Mammary epithelial cell (primary cell): ENCODE measurements at places on chromosomes 2 and 18. TPM values are rescaled to one million over a fixed set of nuclear protein-coding genes. Genes with fewer than 3 reads are reported as not detected.

PSMA8 gene
- not detected for total RNA-seq

CFC1 gene
- total RNA-seq = not detected

IL36A gene
- total RNA-seq = not detected

IL36G gene
- total RNA-seq = not detected

KRTCAP3 gene
- total RNA-seq = 3.0 and 6.5 TPM in 2 replicates

IL1RL2 gene
- 0.82 and 1.2 TPM in 2 replicates for total RNA-seq

RFTN2 gene
- under 0.01 TPM for total RNA-seq

STARD7 gene
- 241 TPM for total RNA-seq

HOXD3 gene
- total RNA-seq = not detected in 2 replicates

C1QL2 gene
- total RNA-seq = not detected in 2 replicates

GRCh38 chr18:49677762-49678413, 116.0 kb downstream of the LIPG start:
- no peak for DNase-seq

- no peak for DNase-seq
Measured at GRCh38 chr18:39842366-39842914, 2112.6 kb upstream of the PIK3C3 start.

GRCh38 chr18:28831908-28832307, 655.0 kb upstream of the CDH2 start:
- no peak for DNase-seq

- DNase-seq = no peak
Measured at GRCh38 chr2:13000664-13001363, 284.1 kb downstream of the TRIB2 start.

- no peak for DNase-seq
Measured at GRCh38 chr2:236548179-236548921, 21.3 kb upstream of the ACKR3 start.

GRCh38 chr18:3454365-3455089, 4.6 kb downstream of the TGIF1 start:
- DNase-seq = peak; percentile 46

DNA sequence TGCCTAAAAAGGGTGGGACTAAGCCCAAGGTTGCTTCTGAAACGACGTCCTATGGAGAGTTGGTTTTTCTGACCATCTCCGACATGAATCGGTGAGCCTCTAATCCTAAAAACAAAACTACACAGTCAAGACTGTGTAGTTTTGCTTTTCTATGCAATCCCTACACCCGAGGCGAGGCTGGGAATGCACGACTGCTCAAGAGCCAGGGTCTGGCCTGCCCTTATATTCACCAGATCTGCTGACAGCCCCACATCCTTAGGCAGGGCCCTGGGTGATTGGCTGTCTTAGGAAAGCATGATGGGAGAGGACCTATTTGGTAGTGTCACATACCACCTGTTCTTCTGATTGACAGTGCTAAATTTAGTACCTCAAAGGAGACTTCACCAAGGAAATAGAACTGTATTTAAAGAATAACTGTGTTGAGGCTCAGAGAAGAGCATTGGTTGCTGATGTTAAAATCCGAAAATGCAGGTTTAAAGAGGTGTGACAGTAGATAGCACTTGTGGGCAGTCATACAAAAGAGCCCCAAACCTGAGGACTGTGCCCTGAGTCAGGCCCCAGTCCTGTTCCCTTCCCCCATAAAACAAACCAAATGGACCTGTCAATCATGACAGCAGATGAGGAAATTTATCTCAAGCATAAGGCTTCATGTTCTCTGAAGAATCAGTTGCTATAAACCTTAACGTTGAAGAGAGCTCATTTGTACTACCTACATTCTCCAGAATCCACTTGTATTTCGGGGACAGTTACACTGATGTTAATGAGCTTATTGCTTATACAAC, at the start of gene TTN:
Gene TTN, minus strand, starts transcription at position 197 of the 782 bp plus-strand sequence. CDS start 2,781 bp downstream, outside the sequence.
- DNase-seq = no peak

- DNase-seq = no peak
Measured at GRCh38 chr2:903223-903900, 47.3 kb upstream of the SNTG2 start.

GRCh38 chr2:136363900-136364299, 246.0 kb upstream of the CXCR4 start:
- no peak for DNase-seq

DNA sequence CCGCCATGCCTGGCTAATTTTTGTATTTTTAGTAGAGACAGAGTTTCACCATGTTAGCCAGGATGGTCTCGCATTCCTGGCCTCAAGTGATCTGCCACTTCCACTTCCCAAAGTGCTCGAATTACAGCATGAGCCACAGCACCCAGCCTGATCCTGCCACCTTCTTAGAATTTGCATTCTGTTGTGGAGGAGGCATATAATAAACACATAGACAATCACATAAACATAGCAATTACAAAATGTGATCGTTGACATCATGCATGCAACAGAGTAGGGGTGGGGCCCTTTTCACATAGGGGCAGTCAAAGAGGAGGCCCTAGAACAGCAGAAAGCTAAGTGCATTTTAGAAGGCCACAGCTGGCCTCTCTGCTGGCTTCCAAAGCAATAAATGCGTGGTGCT, 39.9 kb upstream of the TSPYL6 start:
- DNase-seq = no peak

- no peak for DNase-seq
Measured at GRCh38 chr2:8422450-8422800, 259.4 kb upstream of the ID2 start.

DNA sequence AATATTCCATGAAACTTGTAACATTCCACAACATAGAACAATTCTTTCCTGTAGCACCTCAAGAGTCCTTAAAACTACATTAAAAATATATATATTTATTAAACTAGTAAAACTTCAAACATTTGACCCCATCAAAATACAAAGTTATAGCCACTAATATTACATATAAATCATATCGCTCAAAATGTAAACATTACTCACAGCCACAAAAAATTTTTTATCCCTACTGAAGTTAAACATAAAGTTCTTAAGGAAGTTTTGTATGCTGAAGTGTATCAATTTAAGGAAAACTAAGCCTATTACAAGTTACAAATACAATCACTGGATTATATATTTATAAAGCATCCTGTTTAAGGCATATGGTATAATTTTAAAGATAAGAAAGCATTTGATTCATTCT, 80.3 kb upstream of the DNER start:
- DNase-seq = no peak
